ENCODE measurements at places on chromosomes 7 and 10.

DNA sequence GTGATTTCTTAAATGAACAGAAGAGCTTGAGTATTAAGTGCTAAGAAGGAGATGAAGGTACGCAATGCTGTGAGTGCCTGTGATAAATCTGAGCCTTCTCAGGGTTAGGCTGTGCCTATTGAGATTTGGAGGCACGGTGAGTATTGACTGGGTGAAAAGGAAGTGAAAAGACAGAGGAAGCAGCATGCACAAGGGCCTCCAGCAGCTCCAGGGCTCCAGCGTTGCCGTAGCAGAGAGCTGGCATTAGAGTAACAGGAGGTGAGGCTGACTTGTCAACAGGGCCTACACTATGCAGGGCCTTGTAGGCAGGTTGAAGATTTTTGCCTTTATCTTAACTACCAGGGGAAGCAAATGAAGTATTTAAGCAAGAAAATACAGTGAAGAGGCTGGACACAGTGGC is 54.1 kb upstream of the PDCD4 start:
- DNase-seq: no peak

DNA sequence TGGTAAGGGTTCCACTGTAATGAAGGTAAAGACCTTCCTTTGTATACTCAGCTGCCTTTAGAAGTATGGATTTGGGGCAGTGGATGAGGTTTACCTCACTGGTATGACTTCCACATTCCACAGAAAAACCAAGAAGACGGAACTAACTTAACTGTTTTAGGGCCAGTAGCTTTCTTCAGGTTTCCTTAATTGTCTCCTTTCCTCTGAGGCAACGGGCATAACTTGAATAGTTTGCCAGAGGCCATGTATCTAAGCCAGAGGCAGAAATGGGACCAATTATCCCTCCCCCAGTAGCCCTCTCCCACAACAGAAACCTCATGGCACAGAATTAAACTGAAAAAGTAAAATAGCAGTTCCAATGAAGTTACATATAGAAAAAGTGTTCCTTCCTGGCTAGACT is 281.7 kb downstream of the PHTF2 start:
- no peak for DNase-seq

DNA sequence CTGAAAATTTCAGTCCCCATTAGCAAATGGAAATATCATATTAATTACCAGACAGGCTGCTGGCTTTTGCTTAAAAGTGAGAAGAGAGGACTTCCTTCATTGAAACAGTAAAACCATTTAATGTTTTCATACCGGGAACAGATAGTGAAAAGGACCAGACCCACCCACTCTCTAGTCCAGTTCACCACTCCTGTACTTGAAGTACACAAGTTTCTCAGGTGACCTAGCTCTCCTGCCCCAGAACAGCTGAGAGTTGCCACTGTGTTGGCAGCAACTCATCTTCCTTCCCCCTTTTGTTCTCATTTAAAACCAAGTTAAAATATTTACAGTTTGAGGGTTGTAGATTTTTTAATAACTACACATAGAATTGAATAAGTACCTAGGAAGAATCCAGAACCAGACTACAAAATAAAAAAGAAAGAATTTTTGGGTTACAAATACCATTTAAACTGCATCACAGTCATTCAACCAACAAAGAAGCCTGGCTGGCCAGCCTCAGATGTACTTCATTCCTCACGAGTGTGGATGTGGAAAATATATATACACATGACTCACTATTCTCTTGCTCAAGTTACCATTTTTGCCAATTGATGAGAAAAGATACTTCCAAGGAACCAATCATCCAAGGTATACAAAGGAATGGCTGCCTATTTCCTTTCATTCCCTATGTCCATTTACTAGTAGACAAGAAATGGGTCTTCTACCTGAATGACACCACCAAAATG is 68.1 kb downstream of the VPS41 start:
- no peak for DNase-seq

DNA sequence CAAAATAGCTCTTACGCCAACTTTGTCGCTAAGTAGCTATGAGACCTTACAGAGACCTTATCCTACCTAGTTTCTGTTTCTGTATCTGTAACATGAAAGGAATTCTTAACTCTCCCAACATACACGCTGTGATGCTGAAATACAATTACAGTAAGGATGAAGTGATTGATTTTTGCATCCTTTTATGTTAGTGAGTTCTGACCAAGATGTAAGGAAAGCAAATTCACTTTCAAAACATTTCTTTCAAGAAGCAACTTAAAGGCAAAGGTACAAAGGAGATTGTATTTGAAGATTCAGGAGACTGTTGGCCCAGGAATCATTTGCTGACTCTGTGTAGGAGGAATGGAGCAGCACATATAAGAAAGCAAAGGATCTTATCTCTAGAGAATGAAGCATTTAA is 7.1 kb upstream of the ANK3 start:
- no peak for DNase-seq

DNA sequence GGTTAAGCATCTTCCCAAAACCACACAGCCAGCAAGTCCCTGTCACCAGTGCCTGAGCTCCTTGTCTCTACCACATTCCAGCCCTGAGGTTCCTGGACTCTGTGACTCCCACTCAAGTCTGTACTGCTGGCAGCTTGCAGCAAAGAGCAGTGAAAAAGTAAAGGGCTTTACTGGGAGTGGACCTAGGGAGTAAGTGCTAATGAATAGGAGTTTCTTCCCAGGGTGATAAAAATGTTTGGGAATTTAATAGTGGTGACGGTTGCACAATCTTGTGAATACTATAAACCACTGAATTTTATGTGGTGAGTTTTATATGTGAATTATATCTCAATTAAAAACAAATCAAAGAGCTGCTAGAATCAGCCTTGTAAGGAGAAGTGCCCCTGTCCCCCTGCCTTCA is 22.6 kb downstream of the HSPA12A start:
- DNase-seq: no peak

GRCh38 chr7:146636581-146636980 is 520.0 kb downstream of the CNTNAP2 start:
- no peak for DNase-seq

DNA sequence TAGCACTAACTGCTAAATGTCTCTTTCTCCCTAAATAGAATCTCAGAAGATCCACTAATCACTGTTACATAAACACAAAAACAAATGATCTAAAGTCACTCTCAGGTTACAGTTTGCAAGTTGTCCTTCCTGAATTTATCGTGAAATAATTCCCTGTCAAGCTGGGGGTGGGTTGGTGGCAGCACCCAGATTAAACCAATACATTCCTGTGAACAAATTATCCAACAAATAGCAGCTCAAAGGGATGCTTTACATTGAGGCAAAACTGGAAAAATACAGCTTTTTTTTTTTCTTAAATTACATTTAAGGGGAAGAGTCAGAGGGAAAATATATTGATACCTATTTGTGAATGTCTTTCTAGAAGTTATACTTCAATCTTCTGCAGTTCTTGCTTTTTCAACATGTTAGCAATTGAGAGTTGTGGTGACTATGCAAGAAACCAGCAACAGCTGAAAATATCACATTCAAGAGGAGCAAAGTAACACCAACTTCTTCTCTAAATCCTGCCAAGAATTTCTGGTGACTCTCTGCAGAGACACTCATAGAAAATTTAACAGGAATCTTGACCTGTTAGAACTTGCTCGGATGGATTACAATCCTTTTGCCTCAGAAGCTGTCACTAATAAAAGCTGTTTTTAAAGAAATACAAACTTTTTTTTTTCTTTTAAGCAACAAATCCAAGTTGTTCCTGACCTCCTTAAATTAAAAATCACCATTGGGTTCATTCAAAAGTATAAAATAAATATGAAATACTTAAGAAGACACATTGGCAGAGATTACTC is 18.9 kb downstream of the LMOD2 start:
- no peak for DNase-seq

DNA sequence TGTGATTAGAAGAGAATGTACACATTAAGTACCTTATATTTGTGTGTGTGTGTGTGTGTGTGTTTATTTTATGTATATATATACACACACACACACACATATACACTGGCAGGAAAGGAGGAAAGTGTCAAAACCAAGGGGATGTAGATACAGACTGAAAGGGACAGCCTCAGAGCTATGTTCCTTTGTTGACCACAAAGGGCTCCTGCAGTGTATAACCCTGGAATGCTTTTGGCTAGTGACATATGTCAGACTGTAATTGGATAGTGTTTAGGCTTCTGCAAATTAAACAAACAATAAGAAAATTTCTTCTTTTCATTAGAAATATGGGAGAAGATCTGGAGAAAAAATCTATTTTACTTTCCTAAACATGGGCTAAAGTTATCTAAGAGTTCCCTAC is 15.9 kb downstream of the GBF1 start:
- DNase-seq: no peak

- DNase-seq: no peak
Observed at GRCh38 chr10:35848412-35848811, 206.3 kb upstream of the FZD8 start.

- DNase-seq: no peak
Observed at GRCh38 chr7:121913947-121914675, 41.1 kb downstream of the PTPRZ1 start.

GRCh38 chr10:122877264-122877663 is 2.1 kb downstream of the FAM24B start:
- DNase-seq: no peak

GRCh38 chr7:15175152-15175551 is 272.6 kb upstream of the DGKB start:
- DNase-seq: no peak

DNA sequence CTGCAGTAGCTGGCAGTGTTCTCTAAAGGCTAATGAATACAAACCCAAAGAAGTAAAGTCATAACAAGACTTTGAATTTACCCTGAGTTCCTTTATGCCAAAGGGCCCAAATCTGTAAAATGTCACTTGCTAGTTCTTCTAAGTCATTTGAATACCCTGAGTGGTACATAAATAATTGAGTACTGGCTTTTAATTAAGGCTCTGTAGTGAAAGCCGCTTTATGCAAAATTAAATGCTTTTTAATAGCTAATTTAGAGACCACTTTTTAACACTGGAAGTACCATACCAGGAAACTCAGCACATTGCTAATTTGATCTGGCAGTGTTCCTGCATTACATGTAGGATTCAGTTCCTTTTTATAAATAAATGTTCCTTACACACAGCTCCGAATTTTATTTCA is 24.0 kb upstream of the TSPAN13 start:
- no peak for DNase-seq

- DNase-seq: no peak
Observed at GRCh38 chr10:103431902-103432301, 20.3 kb downstream of the CALHM2 start.

DNA sequence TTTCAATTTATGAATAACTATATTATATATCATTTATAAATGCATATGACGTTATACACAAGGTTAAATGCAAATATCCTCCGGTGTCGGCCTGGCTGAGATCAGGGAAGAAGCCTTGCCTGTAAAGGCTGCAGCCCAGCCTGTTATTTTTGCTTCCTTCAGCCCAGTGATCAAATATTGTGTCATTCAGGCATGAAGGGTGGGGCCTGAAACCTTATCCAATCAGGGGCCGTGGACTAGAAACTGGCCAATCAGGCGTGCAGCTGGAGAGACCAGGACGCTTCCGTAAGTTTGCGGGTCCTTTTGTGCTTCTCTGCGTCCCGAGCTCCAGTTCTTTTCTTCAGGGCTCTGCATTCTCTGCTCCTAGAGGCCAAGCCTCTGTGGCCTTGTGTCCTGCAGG is at the start of gene ZNF722:
TSS of gene ZNF722 (plus strand) at position 301 of the 400 bp plus-strand sequence. CDS start 113 bp downstream, outside the sequence.
- DNase-seq: no peak

DNA sequence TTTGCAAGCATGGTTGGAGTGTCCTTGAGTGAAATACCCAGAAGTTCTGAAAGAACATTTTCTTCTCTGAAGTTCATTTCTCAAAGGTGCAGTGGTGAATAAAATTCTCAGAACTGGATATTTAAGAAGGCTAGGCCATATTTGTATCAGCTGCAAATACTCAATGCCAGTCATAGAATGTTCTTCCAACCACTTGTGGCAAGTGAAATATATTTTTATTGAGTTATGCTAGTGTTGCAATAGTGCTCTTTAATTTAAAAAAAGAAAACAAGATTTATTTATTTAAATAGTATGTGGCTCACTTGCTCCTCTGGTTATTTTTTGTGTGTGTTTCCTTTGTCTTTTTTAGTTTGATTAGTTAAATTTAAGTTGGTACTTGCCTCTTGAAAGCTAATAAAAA is 64.5 kb downstream of the PALS2 start:
- DNase-seq: no peak

DNA sequence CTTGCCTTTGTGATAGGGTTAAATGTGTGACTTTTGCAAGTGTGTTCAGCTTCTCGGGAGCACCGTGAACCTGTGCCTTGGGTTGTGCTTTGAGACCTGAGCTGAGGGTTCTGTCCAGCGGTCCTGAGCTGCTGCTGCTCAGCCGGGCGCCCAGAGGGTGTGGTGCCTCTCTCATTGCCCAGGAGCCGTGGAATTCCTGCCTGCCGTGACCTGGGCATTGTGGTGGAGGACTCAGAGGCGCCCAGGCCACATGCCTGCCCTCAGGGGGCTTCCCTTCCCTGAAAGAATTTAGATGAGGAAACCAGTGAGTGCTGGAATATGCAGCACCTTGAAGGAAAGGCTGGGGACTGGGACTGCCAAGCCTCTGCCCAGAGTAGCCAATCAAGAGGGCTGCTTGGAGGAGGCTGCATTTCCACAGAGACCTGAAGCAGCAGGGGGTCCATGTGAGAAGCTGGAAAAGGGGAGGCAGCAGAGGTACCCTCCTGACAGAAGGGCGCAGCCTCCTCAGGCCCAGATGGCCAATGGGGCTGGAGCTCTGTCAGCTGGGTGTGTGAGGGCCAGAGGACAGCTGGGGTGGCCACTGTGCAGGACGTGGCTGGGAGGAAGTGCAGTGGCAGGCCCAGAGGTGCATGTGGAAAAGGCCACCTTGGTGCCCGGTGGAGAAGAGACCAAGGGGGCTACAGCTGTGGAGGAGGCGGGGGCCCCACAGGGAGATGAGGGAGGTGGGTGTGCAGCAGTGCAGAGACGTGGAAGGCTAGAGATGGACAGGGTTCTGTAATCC is 107.3 kb downstream of the NKX6-2 start:
- DNase-seq: no peak

GRCh38 chr10:21398563-21399231 is 126.8 kb downstream of the SKIDA1 start:
- DNase-seq: no peak

DNA sequence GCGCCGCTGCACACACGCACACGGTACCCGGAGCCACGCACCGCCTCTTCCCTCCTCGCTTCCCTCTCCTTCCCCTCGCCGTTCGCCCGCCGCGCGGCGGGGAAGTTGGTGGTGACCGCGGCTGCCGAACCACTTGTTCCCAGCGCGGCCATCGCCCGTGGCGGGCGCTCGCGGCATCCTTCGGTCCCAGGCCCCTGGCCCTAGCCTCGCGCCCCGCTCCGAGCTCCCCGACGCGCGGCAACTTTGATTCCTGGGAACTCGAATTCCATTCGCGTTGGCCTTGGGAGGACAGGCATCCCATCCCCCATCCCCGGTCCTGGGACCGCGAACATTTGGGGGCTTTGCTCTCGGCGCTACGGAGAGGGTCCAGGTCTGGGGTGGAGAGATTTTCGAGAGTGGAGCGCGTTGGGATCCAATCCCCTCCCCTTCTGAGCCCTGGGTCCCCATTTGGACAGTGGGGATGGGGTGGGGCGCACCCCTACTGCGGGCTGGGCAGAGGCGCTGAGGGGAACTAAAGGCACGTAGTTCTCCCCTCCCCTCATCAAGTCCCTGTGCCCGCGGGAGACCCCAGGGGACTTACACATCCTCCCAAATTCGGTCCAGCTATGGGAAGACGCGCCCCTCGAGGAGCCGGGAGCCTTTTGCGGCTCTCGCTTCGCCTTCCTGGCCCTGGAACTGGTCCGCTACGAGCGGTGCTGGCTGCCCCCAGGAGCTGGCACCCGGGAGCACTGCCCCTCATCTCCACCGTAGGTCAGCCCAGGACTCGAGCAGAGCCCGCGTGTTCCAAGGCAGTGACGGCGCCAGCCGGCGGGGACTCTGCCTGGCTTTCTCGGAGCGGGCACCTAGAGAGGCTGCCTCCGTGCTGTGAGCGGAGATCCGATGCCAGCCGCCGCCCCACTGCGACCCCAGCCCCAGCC is 834 bp downstream of the CDH23 start:
- DNase-seq: no peak
